Stimulated activated CD4-positive, alpha-beta T cell treated with anti-CD3 and anti-CD28 coated beads, TNF-alpha, amount 100 ng/mL, for 1 hour (primary cell): ENCODE measurements at places on chromosomes 12 and 14.

DNA sequence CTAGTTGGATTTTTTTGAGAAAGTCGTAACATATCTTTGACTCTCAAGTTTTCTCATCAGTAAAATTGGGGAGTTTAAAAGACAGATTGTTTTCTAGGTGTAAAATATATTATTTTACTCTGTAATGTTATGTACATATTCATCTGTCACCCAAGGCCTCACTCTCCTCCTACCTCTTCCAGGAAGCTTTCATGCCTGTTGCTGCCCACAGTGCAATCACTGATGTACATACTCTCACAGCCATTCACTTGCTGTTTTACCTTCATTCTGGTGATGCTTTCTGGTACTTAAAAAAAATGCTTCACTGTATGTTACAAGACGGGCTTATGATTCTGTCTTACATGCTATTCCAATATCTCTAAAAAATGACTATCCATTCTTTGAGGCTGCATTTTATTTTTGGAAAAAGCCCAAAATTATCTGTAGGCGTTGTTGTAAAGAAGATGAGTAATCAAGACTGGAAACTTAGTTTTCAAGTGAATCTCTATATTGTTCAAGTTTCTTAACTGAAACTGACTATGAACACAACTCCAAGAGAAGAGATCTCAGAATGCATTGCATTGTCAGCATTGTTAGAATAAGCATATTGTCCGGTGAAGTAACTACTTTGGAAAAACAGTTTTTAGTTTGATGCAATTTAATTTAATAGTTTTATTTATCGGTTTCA is 82.5 kb downstream of the LMO3 start:
- DNase-seq: no peak

DNA sequence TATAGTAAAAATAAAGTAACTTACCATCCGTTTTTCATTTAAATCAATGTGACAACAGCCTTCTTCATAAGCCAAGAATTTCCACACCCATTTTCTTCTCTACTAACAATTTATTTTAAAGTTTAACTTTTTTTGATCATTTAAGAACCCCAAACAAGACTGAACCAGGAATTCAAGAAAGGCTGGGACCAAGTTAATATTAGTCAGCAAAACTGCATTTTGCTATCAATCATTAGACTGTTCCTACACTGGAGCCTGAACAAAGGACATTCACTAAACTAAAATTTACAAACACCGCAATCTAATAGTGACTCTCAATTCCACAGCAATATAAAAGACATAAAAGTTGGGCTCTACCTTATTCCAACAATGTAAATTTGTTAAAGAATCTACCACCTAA is 73.6 kb downstream of the OSBPL8 start:
- DNase-seq: no peak

DNA sequence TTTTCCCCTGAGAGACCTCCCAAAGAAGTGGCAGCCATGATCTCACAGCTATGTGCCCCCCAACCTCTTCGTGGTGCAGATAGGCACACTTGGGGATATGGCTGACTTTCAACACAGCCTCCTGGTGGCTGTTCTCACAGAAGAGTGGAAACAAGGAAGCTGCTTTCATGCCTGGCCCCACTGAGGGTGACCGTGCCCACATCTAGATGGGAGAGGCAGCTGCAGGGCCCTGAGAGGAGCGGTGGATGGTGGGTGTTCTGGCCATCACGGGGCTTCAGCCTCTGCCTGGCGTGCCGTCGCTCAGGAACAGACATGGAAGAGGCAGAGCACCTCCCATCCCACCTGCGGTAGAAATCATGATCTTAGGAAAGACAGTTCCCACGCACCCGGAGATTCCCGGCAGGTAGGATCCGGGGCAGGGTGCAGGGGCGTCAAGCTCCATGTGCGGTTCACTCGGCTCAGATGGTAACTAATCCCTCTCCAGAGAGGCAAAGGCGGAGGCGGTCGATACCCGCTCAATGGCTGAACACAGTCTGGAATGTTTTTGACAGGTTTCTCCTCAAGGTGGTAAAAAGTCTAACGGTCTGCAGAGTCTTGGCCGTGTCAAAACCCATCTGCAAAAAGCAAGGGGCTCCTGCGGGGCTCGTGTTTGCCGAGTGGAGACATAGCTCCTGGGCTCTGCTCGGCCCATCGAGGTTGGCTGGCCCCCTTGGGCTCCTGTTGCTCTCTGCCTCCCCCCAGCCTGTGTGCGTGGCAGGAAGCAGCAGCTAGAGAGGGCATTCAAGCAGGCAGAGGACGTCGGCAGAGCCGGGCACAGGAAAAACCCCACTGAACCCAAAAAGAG is 225.2 kb upstream of the RTL1 start:
- DNase-seq: no peak

DNA sequence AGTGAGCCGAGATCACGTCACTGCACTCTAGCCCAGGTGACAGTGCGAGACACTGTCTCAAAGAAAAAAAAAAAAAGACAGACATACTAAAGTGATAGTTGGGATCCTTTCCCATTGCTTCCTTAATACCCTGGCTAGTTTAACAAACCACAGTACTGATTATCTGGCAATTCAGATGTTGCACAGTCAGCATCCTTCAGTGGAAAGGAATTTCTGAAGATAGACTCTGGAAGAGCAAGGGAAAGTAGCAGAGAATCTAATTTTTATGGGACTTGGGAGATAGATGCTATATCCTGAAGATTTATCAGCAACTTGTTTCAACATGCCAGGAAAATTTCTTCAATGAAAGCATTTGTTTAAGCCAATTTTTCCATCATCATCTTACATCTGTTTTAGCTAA is 6.5 kb upstream of the PPFIBP1 start:
- DNase-seq: no peak

- DNase-seq: no peak
Observed at GRCh38 chr12:55777856-55778255, 34.9 kb downstream of the GDF11 start.

- no peak for DNase-seq
Observed at GRCh38 chr14:68451696-68452373, 341.0 kb downstream of the ZFP36L1 start.

DNA sequence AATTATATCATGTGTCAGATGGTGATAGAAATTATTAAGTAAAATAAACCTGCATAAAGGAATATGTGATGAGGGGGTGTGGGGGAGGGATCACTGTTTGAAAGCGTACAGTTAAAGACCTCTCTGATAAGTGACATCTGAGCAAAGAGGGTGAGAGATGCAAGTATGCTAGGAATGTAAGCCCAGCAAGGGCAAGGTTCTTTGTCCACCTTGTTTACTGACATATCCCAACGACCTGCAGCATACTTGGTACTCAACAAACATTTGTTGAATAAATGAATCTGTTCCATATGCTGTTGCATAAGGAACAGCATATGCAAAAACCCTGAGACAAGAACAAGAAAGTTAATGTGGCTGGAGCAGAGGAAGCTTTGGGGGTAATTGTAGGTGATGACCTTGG is 12.0 kb upstream of the MDM1 start:
- DNase-seq: no peak

- DNase-seq: no peak
Observed at GRCh38 chr14:20116748-20117147, 6.2 kb downstream of the OR4K17 start.

DNA sequence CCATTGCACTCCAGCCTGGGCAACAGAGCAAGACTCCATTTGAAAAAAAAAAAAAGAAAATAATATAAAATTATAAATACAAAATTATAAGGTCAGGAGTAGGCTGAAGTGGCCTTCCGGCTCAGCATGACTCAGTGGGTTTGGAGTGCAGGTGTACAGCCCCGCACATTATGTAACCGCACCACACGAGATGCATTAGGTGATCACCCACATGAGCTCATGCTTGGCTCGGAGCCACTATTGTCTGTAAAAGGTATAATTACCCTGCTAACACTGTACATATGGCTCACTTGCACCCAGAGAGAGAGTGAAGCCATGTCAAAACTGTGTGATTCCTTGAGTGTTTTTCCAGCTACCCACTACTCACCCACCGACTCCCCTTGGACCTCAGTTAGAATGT is 557.0 kb downstream of the SLC6A15 start:
- no peak for DNase-seq

- DNase-seq: no peak
Observed at GRCh38 chr12:131917711-131918306, 11.3 kb upstream of the PUS1 start.

DNA sequence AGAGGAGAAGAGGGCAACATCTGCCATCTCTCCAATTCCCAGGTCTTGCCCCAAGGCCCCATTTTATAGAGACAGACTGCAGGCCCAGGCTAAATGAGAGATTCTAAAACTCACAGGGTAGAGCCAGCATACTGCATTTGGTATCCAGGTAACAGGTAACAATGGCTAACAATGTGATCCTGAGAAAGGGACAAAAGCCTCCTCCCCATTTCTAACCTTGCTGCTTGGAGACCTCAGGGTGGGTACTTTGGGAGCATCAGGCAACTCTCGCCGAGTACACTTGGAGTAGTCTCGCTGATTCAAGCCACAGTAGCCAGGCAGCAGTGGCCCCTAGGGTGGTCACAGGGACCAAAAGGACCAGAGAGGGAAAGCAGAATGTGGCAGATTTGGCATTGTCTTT is 162.6 kb upstream of the PLEKHA5 start:
- no peak for DNase-seq

DNA sequence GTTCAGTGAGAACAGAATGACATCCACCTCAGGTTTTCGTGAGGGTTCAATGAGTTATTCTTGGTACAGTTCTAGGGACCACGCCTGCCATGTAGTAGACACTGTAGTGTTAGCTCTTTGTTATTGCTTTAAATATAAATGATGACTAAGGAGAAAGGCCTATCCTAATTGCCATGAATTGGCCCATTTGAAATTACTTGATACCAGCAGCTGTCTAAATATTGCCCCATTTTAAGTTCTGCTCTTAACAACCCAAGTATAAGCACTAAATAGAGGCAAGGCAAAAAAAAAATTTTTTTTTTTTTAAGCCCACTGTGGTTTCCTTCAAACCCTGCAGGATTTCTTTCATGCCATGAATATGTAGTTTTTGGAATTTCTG is 84.5 kb downstream of the BORCS5 start:
- DNase-seq: no peak

GRCh38 chr14:90871605-90872233 is 55.5 kb upstream of the TTC7B start:
- DNase-seq: no peak

DNA sequence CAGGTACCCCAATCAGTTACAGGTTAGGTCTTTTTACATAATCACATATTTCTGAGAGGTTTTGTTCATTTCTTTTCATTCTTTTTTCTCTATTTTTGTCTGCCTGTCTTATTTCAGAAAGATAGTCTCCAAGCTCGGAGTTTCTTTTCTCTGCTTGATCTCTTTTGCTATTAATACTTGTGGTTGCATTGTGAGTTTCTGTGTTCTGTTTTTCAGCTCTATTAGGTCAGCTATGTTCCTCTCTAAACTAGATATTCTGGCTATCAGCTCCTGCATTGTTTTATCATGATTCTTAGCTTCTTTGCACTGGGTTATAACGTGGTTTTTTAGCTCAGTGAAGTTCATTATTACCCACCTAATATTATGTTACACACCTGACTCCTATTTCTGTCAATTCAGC is 914.1 kb downstream of the TRHDE start:
- DNase-seq: no peak

- DNase-seq: no peak
Observed at GRCh38 chr12:125159702-125160101, 94.5 kb downstream of the AACS start.
